ENCODE measurements at places on chromosomes 3 and 15.
A peak's percentile ranks its signal among the peaks of the same experiment; 100 is the strongest.

DNA sequence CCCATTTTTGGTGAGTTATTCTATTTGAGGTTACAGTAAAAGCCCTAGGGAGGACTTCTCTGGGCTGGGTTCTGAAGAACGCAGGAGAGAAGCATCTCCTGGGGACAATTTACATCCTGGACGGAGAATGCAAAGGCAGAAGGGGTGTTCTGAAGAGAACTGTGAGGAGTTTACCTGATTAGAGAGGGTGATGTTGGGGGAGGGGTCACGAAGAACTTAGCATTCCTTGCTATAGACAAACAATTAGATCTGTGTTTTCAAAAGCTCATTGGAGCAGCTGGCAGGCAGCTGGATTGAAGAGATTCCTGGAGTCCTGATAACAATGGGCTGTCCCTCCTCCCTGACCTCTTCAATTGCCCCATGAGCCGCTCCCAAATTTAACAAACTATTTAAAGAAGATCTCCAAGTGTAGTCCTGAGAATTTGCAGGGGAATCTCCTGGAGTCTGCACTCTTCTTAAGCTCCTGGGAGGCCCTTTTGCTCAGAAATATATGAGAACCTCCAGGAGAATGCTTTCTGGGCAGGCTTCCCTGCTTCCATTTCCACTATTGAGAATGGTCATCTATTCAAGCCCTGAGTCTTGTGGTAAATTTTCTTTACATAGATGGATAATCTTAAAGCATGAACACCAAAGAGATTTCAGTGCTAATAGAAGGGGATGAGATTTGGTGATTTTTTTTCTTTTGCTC is 55.3 kb downstream of the ARHGAP31 start:
- DNase-seq, result no peak

DNA sequence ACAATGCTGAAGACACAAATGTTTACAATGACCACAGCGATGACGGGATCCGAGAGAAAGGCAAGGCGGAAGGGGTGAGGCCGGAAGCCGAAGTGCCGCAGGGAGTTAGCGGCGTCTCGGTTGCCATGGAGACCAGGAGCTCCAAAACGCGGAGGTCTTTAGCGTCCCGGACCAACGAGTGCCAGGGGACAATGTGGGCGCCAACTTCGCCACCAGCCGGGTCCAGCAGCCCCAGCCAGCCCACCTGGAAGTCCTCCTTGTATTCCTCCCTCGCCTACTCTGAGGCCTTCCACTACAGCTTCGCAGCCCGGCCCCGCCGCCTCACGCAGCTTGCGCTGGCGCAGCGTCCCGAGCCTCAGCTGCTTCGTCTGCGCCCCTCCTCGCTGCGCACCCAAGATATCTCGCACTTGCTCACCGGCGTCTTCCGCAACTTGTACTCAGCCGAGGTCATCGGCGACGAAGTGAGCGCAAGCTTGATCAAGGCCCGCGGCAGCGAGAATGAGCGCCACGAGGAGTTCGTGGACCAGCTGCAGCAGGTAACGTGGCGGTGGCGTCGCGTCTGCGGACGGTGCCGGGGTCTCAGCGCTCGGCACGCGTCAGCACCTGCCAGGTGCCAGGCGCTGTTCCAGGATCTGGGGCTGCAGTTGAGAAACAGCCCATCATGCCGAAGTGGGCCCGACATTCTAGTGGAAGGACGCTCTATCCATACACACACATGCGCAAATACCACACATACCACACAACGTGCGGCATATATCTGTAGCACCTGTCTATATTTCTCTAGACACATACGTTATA is at the start of gene DLEC1:
DLEC1 (plus strand) TSS at position 108 of the 798 bp plus-strand sequence; CDS start at position 126, 18 bp downstream.
- no peak for DNase-seq

DNA sequence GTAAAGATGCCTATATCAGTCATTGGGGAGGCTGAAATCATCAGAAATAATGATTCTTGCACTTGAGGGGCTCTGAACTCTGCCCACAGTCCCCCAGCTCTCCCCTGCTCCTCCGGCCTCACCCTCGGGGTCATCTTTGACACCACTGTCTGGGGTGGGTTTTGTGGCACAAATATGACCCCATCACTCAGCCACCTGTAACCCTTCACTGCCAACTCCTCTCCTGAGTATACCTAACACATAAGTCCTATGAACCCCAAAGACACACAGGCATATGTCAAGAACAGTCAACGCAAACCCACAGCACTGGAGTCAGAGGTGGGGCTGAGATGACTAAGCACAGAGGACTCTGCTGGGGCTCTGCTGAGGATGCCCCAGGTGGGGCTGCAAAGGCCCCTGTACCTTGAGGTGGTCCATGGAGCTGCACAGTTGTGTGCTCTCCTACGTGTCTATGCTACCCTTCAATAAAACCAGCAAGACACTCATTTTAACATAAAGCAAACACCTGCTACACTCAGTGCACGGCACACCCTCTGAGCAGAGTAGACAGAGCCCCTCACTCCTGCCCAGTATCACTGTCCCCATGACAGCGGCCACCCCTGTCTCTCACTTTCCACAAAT is 29.9 kb downstream of the SLC41A3 start:
- no peak for DNase-seq

DNA sequence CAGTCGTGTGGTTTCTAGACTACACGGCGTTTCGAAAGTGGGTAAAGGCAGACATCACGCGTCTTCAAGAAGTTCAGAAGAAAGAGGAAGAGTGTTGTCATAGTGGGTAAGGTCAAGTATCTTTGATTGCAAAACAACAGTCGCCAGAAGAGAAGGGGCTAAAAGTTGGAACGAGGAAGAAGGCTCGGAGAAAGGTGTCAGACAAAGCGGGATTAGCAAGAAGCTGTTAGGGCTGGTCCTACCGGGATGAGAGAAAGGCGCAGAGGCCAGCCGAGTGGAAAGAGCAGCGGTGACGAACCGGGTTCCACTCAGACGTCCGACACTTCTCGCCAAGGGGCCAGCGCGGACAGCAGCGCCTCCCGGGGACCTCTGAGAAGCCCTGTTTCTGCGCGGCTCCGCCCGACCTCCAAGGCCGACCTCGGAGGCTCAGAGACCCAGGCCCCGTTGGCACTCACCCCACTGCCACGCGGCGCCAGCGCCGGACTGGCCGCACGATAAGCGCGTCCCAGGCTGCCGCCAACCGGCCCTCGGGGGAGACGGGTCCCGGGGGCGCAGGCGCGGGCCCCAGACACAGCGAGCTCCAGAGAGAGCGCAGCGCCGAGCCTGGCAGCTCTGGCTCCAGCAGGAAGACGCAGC is 436 bp downstream of the ADPGK start:
- DNase-seq, result peak; percentile 39

DNA sequence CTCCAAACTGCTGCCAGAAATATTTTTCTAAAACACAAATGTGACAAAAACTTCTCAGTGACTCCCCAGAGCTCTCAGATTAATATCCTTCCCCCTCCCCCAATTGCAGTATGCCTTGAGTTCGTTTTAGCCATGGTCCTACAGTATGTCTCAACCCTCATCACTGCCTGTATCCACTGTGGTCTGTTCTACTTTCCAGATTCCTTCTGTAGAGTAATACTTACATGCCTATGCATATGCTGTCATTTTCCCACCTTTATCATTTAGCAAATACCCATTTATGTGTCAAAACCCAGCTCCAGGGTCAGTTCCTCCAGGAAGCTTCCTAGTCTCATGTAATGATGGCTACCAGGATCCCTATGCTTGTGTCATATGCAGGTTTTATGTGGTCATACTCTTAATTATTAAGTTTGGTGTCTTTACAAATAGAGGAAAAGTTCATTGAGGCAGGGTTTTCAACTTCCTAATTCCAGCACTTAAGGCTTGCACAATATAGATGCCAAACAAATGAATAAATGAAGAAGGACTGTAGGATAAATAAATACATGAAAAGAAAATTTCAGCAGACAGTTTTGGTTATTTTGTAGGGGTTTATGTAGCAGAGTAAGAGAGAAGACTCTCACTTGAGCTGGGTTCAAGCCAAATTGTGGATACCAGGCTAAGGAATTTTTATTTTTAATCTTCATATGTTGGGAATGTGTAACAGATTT is 170.8 kb downstream of the ALCAM start:
- no peak for DNase-seq
